ENCODE measurements at places on chromosomes 6 and 20.

- no peak for DNase-seq
Observed at GRCh38 chr6:70107852-70108629, 194.8 kb downstream of the COL9A1 start.

- DNase-seq = no peak
Observed at GRCh38 chr6:105951322-105951721, 134.8 kb upstream of the PRDM1 start.

DNA sequence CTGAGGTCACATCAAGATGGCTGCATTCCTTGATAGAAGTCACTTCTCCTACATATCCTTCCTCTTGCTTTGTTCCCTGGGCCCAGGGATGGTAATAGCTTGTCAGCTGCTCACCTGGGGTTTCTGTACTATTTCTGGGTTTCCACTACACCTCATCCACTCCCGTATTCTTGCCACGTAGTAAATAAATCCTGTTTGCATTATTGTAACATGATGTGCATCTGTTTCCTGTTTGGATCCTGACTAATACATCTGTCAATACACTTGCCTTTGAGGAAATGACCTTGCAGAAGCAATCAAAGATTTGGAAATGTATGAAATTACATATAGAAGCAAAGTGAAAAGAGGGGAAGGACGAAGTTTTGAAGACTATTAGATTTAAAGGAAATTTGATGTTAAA lies 619.0 kb downstream of the PHF3 start:
- DNase-seq = no peak

DNA sequence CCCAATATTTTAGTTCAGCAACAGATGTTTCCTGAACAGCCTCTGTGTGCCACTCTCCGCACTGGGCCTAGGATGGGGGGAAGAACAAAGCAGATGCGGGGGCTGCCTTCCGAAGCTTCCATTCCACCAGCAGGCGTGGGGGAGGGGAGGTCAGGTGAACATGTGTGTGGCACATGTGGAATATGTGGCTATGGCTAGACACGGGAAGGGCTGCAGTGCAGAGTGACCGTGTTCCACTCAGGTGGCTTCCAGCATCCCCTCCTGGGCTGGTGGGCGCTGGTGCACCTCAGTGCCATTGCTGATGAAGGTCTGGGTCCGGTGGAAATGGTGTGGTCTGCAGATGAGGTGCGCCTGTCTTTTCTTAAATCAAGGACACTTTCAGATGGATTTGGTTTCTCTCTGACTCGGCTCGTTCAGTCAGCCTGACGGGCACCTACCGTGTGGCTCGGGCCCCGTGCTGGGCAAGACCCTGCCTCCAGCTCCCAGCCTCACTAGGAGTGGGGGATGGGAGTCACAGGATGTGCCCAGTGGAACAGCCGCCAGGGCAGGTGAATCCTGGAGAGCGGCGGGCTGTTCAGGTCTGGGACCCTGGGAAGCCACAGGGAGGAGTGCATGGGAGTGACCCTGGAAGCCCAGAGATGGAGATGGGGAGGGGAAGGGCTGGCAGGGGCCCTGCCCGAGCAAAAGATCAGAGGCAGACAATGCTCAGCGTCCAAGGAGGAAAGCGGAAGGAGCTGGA lies 111.0 kb downstream of the SYCP2 start:
- DNase-seq = no peak

- DNase-seq = no peak
Observed at GRCh38 chr20:7432612-7433011, 507.6 kb downstream of the HAO1 start.

DNA sequence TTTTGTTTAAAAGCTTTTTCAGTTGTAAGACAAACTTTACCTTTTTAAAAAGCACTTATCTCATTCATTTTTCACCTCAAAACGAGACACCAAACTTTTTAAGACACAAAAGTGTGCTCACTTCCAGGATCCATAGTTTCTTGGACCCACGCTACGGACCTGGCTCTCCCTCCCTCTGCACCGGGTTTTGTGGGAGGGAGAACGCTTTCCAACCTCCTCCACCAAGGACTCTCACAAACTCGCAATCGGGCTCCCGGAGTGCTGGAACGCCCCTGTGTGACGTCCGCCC lies 436 bp downstream of the CAGE1 start:
- DNase-seq = no peak

- DNase-seq = no peak
Observed at GRCh38 chr6:7147051-7147671, 39.4 kb downstream of the RREB1 start.

GRCh38 chr6:149362289-149362688 lies 37.8 kb upstream of the SUMO4 start:
- no peak for DNase-seq

DNA sequence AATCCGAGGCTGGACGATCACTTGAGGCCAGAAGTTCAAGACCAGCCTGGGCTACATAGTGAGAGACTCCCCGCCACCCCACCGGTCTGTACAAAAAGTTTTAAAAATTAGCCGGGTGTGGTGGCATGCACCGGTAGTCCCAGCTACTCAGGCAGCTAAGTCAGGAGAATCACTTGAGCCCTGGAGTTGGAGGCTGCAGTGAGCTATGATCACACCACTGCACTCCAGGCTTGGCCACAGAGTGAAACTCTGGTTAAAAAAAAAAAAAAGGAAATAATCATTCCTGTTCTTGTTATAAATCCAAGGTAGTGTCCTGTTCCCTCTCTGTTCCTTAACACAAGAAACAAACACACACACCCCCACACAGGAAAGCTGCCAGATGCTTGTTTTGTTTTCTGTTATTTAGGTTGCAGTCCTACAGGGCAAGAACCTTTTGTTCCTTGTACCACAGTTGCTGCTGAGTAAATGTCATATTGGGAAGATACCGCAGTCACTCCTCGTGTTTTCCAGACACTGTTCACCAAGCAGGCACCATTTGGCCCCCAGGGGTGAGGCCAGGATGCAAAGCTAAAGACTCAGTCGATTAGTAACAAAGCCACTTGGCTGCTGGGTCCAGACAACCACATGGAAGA lies 28.9 kb downstream of the ASIP start:
- no peak for DNase-seq

- no peak for DNase-seq
Observed at GRCh38 chr20:45450097-45450818, 19.3 kb upstream of the WFDC2 start.

DNA sequence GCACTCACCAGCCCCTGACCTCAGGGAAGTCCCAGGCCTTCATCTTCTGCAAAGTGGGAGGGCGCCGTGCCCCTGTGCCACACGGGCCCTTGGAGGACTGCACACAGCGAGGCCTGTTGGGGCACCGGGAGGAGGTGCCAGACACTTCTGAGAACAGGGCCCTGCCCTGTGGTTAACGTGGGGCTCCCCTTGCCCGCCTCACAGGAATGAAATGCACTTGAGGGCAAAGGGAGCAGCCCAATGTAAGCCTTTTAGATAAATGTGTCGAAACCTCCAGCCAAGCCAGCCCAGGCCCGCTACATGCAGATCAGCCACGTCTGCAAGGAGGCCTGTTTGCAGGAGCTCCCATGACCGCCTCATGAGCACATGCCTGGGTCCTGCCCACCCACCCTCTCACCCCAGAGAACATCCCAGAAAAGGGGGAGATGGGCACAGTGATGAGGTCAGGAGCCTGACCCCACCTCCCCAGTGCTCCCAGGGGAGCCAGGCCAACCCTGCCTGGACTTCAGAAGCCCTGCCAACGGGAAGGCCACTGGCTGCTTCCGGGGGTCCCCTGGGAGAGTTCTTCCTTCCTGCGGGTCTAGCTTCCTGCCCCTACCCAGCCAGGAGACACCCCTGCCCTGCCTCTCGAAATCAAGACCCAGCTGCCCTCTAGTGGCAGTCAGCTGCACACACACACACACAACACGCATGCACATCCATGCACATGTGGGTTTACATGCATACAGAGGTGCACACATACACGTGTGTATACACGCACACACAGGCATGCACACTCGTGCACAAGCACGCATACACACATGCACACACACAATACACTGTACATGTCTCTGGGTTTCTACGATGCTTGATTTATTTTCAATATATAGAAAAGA lies 178.7 kb downstream of the TAF4 start:
- no peak for DNase-seq

DNA sequence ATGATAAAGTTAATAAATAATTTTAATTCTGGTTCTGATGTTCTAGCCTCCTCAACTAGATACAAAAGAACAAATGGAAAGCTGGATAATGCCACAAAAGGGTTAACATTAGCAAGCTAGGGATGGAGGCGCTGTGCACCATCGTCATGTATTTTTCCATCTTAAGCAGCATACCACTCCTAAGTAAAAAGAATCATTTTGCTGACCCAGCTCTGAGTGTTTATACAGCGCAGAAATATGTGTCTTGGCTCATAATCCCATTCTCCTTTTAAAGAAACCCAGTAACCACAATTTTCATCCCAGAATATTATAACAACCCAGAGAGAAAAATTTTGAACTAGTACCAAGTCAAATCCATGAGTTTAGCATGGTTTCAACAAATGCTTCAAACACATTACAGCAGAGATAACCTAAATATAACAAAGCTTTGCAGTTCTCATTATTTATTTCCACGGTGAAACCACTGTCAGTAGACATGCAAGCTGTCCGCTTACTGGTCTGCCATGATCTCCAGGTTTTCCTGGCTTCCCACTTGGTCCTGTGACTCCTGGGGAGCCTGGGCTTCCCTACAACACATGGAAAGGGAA lies 111.1 kb downstream of the COL12A1 start:
- DNase-seq = no peak

DNA sequence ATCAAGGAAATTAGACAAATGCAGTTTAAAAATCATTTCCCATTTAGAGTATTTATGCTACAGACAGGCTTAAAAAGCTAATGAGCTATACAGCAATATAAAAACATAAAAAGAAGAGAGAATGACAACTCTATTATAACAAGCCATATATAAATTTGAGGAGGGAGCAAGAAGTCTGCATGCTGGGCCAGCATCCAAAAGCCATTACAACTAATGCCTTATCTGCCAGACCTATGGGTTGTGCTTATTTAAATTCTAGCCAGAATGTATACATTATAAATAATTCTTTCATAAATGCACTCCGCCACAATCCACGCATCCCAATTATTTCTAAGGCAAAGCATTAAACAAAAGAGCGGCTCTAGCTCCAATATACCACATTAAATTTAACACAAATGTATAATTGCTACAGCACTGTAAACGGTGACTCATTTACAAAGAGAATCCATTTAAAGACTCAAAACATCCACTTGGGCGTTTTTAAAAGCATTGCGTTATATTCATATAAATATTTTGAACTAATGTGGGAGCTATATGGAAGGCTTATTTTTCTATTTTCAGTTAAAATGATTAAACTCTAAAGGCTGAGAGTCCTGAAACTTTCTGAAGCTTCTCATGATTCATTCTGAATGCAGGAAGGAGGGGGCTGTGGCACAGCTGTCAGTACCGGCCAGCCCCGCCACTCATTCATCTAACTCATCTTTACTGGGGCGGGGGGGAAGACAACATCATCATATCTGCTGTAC lies 37.7 kb upstream of the RAB22A start:
- DNase-seq = no peak

DNA sequence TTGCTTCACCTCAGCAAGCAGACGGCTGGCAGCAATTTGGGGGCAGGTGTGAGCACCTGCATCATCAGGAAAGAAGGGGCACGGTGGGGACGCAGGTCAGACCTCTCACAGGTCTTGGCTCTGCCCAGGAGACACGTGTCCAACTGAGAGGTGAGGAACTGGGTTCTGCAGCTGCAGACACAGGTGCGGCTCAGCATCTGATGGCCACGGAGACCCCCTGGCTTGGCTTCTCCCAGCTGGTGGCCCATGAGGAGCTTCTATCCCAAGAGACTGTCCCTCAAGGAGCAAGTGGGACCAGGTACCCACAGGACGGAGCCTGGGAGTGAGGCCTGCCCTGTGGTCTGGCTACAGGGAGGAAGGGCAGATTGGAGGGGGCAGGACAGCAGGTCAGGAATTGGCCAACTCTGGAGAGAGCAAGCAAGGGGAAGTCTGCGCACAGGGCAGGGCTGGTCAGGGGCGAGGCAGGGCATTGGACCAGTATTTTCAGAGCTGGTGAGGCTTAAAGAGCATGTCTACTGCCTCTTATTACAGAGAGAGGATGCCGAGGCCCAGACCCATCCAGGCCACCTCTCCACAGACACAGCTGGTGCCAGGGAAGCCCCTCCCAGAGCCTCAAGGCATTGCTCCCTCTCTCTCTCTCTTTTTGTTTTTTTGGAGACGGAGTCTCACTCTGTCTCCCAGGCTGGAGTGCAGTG lies 4.2 kb downstream of the STMN3 start:
- no peak for DNase-seq

GRCh38 chr6:125002406-125002741 lies 40.1 kb downstream of the RNF217 start:
- DNase-seq = no peak

DNA sequence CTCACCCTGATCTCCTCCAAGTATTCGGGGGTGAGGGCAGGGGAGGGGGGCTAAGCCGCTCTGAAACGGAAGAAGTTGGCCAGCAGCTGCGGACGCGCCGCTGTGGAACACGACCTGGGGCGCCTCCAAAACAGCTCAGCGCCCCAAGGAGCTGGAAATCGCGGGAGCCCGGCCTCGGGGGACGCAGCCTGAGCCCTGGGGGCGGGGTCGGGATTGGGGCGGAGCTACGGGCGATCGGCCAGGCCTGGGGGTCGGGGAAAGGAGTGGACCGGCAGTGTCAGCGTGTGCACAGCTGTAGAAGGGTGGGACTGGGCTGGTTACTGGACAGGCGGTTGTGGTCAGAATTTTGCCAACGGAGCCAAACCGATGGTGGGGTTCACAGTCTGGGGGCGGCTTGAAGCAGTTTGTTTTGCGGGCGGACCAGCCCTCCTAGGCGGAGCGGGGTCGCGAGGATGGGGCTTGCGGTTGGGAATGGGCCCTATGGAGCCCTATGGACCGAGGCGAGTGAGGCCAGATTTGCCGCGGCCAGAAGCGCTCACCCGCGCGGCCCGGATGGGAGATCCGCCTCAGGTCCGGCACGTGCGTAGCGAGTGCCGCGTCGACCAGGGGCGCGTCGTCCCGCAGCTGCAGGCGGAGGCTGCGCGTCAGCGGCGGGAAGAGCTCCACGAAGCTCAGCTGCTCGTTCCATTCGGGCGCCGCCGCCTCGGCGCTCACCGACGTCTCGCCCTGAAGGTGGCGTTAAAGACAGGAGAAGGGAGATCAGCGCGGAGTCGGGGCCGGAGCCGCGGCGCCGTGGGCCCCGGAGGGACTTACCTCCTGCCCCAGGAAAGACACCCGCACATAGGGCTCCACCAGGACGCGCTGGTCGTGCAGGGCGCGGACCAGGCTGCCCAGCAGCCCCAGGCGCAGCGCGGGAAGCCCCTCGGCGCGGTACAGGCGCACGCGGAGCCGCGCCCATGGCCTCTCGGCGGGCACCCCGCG lies 14.3 kb upstream of the SPAG4 start:
- DNase-seq = peak; percentile 42

GRCh38 chr6:121319603-121320002 lies 14.7 kb downstream of the TBC1D32 start:
- DNase-seq = no peak

Measured in activated naive CD8-positive, alpha-beta T cell treated with anti-CD3 and anti-CD28 coated beads, Interleukin-2, amount 50 U/mL, for 16 hours (primary cell).